NCI-H774 (cell line): ENCODE measurements at places on chromosomes 7 and 10.

DNA sequence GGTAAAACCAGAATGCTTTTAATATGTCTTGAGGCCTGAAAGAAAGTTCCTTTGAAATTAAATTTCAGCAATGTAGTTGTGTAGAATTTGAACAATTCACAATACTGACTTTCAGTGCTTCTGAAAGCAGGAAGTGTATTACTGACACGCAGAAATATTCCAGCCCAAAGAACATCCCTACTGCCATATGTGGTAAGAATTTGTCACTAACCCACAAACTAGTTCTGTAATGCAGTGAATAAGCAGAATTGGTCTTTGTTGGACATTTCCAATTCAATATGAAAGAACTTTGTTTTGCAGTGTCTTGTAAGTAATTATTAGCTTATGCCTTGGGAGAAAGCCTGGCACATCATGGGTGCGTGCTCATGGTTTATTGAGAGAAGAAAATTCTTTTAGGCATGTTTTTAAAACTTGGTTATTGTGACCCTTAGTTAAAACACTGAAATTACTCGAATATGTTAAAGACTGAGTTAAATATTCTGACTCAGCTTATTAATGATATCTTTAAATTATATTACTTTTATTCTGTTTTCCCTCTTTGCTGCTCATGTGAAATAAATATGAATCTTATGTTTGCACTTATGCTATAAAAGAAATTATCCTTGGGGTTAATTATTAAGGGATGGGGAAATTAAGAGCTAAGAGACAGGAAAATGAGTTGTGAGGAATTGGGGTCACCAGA lies 33.4 kb downstream of the PTPN12 start:
- DNase-seq: no peak

- no peak for DNase-seq
These were observed 11.6 kb upstream of the PPIF start for GRCh38 chr10:79335470-79336235.

DNA sequence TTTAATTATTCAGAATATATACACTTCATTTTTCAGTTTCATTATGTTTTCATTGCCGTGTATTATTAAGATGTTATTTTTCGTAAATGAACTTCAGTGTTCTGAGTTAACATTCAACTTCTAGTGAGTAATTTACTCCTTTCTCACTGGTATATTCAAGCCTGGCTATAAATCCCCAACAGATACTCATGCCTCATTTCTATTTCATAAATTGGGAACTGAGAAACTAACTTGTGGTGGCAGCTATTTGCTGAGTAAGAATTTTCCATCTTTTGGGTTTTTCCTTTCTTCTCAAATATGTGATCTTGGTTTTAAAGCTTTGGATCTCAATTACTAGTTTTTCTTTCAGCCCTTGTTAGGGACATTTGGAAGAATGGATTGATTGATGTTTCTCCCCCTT lies 281.1 kb downstream of the CDK14 start:
- no peak for DNase-seq

GRCh38 chr7:139896288-139896687 lies 67.2 kb downstream of the TBXAS1 start:
- no peak for DNase-seq

DNA sequence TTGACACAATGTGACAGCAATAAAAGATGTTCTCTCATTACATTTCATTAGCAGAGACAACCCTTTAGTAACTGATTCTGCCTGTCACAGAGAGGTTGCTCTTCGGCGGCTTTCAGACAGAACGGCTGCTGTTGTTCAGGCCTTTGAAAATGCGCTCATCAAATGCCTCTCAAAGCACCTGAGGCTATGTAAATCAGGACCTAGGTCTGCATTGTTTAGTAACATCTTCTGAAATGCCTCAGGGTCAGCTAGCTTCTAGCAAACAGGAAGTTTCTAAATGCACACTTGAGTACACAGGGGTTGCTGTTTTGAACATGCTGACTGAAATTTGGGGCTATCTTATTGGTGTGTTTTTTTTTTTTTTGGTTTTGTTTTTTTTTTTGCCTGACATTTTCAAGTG lies 143.3 kb upstream of the DKK1 start:
- no peak for DNase-seq
